ENCODE measurements at places on chromosomes 12 and 14. TPM values are rescaled to one million over a fixed set of nuclear protein-coding genes. Genes with fewer than 3 reads are reported as not detected.

CPNE6 gene
- 0.14 TPM for total RNA-seq

CLEC4A gene
- total RNA-seq = 1.8 TPM

FRMD6 gene
- total RNA-seq = 6.3 TPM

C12orf50 gene
- total RNA-seq = 0.18 TPM

TESPA1 gene
- total RNA-seq = 94.7 TPM

KRT6C gene
- total RNA-seq = not detected

SRRM4 gene
- not detected for total RNA-seq

Data from activated naive CD4-positive, alpha-beta T cell treated with anti-CD3 and anti-CD28 coated beads, Interleukin-2, amount 50 U/mL, for 72 hours (primary cell).